Heart left ventricle (tissue), 16 donors: ENCODE measurements at places on chromosomes 3 and 15. TPM values are rescaled to one million over a fixed set of nuclear protein-coding genes. Genes with fewer than 3 reads are reported as not detected.

Gene SLC24A1
- total RNA-seq: 1.4 TPM

Gene PLD1
- total RNA-seq: 61.0 TPM

Gene SYNPR
- 0.69 TPM for total RNA-seq

Gene SLC6A1
- 1.7 TPM for total RNA-seq

Gene TIGIT
- not detected for total RNA-seq

Gene PSMA4
- 117 TPM for total RNA-seq

Gene PTPRG
- 35.7 TPM for total RNA-seq

- no peak for DNase-seq
Measured at GRCh38 chr3:102095383-102095782, 246.1 kb downstream of the NFKBIZ start.

DNA sequence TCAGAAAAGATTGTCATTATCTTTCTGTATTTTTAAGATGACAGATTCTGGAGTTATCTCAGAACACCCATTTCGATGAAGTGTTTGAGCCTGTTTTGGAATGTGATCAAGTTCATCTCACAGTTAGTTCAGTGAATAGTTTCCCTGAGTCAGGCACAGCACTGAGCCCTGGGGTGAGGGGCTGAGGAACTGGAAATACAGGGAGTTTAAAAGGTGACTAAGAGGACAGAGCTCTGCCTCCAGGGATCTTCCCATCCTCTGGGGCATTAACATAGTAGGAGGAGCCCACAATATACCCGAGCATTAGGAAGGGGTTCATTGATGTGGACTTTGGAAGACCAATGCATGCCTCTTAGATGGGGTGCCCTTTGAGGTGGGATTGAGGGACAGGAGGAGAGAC is 355.1 kb downstream of the CLSTN2 start:
- no peak for DNase-seq

- DNase-seq: peak; percentile 52
Measured at GRCh38 chr3:192188218-192188835, 539.0 kb downstream of the FGF12 start.

GRCh38 chr15:83943849-83944404 is 290.0 kb downstream of the ADAMTSL3 start:
- no peak for DNase-seq

- DNase-seq: no peak
Measured at GRCh38 chr3:19347671-19348070, 199.4 kb downstream of the KCNH8 start.

- peak; percentile 35 for DNase-seq
Measured at GRCh38 chr3:30124435-30125370, 481.7 kb upstream of the TGFBR2 start.

DNA sequence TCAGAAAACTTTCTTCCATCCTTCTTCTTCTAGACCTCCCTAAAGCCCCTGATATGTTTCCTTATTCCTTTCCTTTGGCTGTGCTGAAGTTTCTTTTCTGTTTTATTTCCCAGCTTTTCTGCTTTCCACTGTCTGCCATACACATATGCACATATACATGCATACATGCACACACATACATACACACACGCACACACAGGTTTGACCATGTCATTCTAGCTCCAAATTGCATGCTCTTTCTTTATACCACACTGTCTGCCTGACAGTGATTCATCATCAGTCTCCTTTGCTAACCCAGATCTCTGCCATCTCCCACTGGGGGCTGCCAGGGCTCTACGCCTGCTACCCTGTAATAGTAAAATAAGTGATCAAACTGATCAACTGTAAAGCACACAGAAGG is 181.3 kb downstream of the STAC start:
- no peak for DNase-seq

- DNase-seq: no peak
Measured at GRCh38 chr3:176870451-176870850, 326.8 kb downstream of the TBL1XR1 start.

GRCh38 chr15:100339999-100340398 is 1.8 kb downstream of the ADAMTS17 start:
- DNase-seq: no peak

DNA sequence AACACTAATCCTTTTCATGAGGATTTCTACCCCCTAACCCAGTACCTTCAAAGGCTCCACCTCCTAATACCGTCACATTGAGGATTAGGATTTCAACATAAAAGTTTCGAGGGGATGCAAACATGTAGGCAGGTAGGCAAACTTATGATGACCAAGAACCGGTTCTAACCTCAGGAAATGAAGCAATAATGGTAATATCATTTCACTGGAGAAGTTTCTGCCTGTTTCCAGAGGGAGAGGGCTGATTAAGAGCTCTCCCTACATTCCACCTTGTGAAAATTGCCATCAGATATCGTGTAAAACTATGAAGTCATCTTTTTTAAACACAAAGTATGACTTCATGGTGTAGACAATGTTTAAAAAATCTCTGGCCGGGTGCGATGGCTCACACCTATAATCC is 31.6 kb downstream of the NKIRAS1 start:
- no peak for DNase-seq

- no peak for DNase-seq
Measured at GRCh38 chr15:89946681-89947299, 34.0 kb upstream of the ARPIN start.

DNA sequence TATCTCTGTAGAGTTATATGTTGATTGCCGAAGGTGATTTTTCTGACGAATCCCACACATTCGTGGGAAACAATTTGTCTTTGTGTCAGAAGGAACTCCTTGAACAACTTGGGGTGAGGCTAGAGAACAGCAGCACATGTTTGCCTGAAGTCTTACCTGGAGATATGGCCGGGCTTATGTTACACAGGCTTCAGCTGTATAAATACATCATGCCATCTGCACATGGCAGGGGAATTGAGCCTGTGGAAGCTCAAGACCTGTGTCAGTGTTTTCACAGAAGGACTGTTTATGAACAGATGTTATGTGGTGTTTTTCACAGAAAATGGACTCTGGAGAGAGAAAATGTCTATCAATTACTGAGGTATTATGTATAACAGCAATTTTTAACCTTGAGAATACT is 203.6 kb upstream of the MDFIC2 start:
- DNase-seq: no peak

DNA sequence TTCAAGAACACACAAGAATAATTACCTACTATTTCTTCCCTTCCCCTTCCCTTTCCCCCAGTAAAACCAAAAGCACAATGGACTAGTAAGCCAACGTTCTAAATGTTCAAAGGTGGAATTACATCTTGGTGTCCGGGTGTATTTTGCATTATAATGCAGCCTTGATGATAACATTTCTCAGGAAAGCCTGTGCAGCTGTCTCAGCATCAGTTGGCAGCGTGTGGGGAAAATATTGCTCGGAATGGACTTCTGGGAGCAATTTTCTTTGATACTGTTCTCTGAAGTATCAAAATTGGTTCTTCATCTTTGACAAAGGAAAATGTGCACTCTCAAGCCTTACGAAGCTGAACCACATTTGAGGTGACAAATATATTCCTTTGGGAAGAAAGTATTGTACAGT is 198.9 kb downstream of the AGBL1 start:
- DNase-seq: no peak

DNA sequence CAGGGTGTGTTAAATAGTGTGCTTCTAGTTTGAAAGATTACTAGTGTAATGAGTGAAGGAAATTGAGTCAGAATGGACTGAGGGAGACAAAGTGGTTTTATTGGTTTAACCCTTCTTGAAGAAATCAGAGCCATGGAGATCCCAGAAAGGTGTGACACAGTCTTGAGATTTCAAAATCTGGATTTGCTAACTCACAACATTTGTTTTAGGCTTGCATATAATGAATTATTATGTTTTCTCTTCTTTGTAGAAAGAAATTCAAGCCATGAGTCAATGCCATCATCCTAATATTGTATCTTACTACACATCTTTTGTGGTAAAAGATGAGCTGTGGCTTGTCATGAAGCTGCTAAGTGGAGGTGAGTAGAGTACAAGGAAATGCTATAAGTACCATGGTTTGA is 25.1 kb downstream of the OXSR1 start:
- DNase-seq: no peak

DNA sequence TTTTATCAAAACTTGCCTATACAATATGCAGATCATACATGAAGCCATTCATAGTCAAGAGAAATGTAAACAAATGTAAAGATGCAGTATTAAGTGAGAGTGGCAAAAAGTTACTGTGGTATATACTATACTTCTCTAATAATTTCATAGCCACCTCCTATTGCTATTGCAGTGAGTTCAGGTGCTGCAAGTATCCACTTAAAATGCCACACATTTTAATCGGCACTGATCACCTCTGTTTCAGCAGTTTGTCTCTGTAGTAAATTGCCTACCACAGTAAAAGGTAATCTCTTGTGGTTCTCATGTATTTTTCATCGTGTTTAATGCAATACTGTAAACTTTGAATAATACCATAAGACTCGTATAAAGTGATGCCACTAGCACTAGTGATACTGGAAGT is 20.4 kb upstream of the FAH start:
- no peak for DNase-seq

- DNase-seq: no peak
Measured at GRCh38 chr3:12097971-12098370, 60.7 kb downstream of the TIMP4 start.

DNA sequence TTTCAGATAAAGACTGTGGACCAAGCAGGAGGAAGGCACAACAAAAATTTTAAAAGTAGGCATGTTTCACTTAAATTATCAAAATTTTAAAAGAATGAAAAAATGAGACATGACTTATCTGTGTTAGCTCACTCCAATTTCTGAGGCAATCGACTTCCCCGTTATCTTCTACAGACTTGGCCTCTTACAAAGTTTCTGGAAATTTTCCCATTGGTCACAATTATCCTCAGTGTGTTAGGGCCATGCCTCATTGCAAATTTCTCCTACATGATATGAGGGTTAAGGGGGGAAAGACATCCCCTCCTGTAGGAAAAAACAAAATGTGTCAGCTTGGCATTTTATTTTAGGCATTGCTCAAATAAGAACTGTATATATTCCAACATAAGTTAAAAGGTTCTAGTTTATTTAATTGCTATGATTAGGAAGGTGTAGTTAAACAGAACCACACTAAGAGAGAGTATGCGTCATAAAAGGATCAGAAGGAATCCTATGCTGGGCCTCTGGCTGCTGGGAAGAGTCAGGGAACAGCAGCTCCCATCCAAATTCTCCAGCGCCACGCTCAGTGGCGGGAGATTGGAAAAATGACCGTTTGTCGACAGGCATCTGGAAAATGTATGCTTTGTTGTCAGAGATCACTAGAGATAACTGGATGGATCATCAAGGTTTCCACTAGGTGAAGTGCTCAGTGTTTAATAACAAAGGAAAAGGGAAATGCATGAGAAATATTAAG is 463.6 kb upstream of the NR2F2 start:
- DNase-seq: no peak

- no peak for DNase-seq
Measured at GRCh38 chr3:14223595-14223994, 45.0 kb downstream of the LSM3 start.

DNA sequence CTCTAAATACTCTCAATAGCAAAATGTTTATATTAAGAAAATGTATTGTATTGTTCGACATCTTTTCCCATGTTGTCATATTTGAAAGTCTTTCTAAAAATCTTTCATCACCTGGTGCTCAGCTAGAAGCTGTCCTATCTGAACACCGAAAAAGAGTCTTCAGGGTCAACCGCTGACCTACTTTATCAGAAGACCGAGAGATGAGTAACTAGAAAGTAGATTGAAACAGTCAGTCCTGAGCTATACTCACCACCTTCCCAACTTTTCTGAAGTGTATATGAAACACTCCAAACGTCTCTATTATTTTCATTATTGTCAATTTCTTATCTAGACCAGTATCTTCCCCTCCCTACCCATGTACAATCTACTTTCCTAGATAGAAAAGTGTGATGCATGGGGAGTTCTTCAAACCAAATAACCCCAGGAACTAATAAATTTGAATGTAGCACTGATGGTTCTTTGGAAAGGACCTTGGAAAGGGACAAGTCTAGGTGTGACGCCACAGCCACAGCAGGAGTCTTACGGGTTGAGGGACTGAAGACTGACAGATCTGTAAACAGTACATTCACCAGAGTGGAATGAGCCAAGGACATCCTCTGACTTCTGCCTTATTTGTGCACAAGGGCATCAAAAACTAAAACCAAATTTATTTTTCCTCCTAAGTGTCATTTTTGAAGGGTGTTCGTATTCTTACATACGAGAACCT is 58.6 kb downstream of the TMOD3 start:
- no peak for DNase-seq

GRCh38 chr3:55205990-55206389 is 278.1 kb upstream of the LRTM1 start:
- DNase-seq: no peak

DNA sequence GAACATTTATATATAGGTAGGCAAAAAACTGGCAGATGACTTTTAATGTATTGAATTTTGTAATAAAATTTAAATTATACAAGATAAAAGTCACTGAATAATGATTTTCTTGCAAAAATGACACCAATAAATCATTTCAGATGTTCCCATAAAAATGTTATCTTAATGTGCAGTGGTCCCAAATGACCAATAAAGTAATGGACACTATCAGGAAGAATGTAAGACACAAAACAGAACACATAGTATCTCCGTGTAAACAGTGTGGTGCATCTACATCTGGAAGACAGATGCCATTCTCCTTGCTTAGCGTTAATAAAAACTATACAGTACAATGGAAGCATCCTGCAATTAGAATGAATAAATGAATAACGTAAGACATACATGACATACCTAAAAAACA is 41.5 kb downstream of the FGF7 start:
- DNase-seq: no peak

DNA sequence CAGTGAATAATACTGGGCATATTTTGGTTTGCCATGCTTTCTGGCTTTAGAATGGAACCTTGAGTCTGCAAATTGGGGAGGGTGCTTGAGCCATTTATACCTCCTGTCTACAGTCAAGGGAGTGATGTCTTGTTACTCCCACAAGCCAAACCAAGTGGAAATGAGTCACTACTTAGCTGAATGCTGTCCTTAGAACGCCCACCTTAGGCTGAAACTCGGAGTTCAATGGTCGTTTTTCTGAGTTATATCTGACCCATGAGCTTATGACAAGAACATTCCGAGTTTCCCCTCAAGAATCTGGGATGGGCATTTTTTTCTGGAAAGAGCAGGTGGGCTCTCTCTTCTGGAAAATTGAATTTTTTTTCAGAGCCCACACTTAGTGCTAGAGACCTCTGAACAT is 17.4 kb upstream of the CLDN18 start:
- no peak for DNase-seq

- no peak for DNase-seq
Measured at GRCh38 chr3:53842436-53843194, 3.6 kb downstream of the CHDH start.

DNA sequence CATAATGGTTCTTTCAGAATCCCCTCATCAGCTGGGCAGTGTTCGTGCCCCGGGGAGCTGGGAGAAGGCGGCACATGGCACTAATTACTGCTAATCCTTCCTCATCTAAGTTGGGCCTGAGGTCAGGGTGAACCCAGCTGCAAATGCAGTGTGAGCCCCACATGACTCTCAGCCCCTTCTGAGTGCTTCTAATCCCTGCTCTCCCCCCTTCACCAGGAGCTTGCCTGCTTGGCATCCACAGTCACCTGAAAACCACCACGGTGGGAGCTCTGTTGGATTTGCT is 455 bp upstream of the TRPM1 start:
- no peak for DNase-seq
